ENCODE measurements at places on chromosomes 3 and 15.

DNA sequence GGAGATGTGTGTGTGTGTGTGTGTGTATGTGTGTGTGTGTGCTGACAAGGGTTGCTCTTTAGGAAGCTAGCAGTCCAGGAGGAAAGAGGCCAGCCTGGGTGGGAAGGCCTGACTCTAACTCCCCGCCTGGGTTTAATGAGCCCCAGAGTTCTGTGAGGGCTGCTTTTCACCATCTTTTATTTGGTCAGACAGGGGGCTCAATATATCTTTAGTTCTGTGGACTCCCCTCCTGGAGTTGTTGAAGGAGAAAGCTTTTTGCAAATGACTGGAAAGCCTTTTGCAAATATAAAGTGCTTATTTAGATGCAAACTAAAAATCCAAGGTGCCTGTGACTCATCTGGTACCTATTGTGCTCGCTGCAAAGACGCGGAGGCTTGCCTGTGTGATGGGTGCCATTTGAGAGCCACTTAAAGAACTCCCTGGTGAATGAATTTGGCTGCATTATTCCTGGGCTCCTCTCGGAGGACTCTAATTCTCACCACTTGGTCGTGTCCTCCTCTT is 24.5 kb downstream of the DRD3 start:
- DNase-seq = no peak

GRCh38 chr3:14374444-14374883 is 27.9 kb upstream of the SLC6A6 start:
- no peak for DNase-seq

- no peak for DNase-seq
Measured at GRCh38 chr15:61086756-61087155, 142.3 kb downstream of the RORA start.

DNA sequence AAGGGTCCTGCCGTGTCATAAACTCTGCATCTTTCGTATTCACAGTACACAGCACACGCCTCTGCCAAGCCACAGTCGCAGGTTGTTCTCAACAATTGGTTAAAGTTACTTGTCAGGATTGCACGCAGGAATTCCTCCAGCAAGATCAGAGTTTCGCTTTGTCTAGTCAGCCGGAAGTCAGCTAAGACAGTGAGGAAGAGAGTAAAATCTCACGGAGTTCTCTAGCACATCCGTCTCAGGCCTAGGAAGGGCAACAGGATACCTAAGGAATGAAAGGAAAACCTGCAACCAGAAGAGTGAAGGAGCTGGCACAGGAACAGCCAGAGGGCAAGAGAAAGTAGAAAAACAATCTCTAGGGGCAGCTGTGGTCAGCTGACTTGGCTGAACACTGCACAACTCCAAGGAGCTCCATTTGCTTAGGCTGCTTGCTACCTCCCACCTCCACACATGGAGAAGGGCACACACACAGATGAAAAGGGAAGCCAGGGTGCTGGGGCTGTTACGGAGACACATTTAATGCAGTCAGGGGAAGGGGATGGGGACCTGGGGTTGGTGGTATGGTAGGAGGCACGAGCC is 23.7 kb downstream of the RORA start:
- DNase-seq = no peak

GRCh38 chr3:70871909-70872656 is 559.6 kb upstream of the MDFIC2 start:
- DNase-seq = no peak

DNA sequence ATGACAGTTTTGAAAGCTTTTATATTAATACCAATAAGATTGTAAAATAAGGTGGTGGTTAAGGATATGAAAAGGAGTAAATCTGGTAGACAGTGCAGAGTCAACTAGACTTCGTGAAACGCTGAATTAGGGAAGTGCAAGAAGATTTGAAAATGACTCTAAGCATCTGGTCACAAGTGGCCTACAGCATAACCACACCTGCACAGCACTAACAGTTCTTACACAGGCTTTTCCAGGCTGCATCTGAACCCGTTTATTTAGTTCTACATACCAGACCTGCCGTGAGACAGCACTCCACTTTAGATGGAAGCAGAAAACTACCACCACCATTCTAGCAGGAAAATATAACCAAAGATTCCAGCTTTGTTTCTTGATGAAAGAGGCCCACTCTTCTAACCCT is 1.9 kb downstream of the DMXL2 start:
- DNase-seq = no peak
